ENCODE measurements at places on chromosomes 7 and 10. TPM values are rescaled to one million over a fixed set of nuclear protein-coding genes. Genes with fewer than 3 reads are reported as not detected.

HABP2 gene
- not detected for total RNA-seq

OR6V1 gene
- not detected for total RNA-seq

MMRN2 gene
- total RNA-seq: 53.6 TPM

NANOS1 gene
- total RNA-seq: 4.6 TPM

EMX2 gene
- 1.9 TPM for total RNA-seq

PTCD1 gene
- total RNA-seq: 6.8 TPM

TRAPPC14 gene
- 4.5 TPM for total RNA-seq

SAMD9 gene
- 10.9 TPM for total RNA-seq

MARVELD1 gene
- total RNA-seq: 24.8 TPM

ZNF467 gene
- total RNA-seq: 4.2 TPM

TCF7L2 gene
- 17.2 TPM for total RNA-seq

KEL gene
- total RNA-seq: 1.6 TPM

ECHDC3 gene
- 28.4 TPM for total RNA-seq

CALHM1 gene
- 0.10 TPM for total RNA-seq

BLNK gene
- total RNA-seq: 2.2 TPM

MPP7 gene
- 14.0 TPM for total RNA-seq
